Mammary epithelial cell (primary cell): ENCODE measurements at places on chromosomes 3 and 15.
A peak's percentile ranks its signal among the peaks of the same experiment; 100 is the strongest.

DNA sequence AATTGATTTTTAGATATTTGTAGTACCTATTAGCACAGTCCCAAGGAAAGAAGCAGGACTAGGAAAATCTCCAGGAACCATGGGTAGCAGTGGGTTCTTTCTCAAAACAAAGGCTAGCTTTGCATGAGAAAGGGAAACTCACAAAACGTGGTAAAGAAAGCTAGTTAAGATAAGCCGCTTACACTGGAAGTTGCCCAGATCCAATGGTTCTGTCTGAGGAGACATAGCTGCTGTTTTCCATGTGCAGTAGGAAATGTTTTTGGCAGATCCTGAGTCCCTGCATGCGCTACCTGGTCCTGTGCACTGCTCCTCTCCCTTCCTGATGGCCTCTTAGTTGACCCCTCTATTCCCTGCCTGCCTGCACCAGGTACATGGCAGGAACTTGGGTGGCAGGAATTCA, 60.4 kb downstream of the TFG start:
- no peak for DNase-seq

- no peak for DNase-seq
Observed at GRCh38 chr3:141382571-141382970, 14.3 kb downstream of the ZBTB38 start.

- no peak for DNase-seq
Observed at GRCh38 chr15:94722024-94722636, 490.8 kb downstream of the MCTP2 start.

- peak; percentile 86 for DNase-seq
Observed at GRCh38 chr3:71657831-71658530, 67.2 kb downstream of the EIF4E3 start.

- no peak for DNase-seq
Observed at GRCh38 chr3:195065142-195065863, 205.7 kb downstream of the XXYLT1 start.

DNA sequence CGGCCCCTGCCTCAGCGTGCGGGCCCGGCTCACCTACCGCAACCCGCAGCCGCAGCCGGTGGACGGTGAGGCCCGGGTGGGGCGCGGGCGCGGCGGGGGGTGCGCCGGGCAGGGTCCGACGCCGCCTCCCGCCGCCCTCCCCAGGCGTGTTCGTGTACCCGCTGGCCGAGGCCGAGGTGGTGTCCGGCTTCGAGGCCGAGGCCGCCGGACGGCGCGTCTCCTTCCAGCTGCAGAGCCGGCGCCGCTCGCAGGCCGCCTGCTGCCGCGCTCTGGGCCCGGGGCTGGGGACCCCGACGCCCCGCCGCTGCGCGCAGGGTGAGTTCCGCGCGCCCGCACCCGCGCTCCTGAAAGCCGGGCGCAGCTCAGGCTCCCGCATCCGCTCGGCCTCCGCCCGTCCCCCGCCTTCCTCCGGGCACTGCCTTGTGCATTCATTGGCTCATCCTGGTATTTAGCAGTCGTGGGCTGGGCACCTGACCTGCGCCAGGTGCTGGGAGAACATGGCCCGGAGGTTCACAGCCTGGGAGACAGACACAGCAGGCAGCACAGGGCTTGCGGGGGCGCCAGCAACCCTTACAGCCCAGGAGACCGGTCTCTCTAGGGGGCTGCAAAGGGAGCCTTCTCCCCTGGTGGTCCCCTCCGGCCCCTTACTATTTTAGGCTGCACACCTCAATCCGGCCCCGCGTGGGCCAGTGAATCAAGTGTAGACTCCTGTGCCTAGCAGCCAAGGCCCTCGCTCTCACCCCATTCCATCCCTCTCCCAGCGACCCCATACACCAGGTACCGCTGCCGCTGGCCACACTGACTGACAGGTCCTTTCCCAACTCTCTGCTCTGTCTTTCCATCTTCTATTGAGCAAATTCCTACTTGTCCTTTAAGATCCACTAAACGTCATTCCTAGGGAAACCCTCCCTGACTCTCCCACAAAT, 1.5 kb downstream of the VWA5B2 start:
- peak; percentile 44 for DNase-seq

DNA sequence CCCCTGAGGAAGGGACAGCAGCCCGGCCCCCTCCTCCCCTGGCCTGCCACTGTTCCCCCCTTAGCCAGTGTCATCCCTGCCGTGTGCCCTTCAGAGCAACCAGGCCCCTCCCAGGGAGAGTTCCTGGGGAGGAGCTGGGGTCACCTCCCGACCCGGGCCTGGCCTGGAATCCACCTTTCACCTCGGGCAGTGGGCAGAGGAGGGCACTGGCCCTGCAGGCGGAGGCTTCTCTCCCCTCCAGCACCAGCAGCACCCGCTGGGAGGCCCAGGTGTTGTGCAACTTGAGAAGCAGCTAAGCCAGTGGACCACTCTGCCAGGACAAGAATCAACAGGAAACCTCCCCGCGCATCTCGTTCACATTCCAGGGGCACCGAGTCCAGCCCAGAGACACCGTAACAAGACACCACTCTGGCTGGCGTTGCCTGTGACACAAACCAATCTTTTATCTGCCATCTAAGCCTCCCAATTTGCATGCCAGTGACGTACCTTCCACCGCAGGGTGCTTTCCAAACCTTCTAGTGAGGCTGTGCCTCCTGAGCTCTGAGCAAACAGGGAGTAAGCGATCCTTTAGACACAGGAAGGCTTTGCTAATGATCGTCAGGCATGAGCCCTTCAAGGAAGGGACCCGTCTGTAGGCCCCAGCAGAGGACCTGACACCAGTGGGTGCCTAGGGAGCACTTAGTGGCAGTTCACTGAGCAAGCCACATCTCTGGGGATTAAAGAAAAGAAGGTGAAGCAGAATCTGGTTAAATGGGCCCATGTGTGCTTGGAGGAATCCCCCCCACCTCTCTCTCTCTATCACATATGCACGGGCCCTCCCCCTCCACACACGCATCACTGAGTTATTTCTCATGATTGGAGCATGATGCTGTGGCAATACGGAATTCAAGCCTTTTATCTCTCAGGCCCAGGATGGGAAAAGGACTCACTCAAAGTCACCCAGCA, 98.9 kb upstream of the TLE3 start:
- DNase-seq, result peak; percentile 100

DNA sequence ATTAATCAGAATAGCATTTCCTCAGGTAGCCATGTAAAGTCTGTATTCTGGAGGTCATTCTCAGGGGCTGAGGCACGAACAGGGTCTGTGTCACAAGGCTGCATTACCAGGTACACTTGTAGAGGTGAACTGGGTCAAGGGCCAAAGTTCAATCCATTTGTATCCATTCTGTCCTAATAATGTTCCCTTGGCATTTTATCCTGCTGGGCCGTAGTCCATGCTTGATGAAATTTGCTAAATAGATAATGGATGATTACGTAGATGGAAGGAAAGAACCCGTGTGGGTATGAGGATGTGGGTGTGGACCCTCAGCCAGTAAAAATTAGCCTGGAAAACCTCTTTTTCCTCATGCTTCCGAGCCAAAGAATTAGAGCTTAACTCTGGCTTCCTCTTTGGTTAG, 785.9 kb downstream of the GRM7 start:
- no peak for DNase-seq

- DNase-seq, result no peak
Observed at GRCh38 chr3:10957976-10958749, 34.4 kb upstream of the SLC6A1 start.

- DNase-seq, result no peak
Observed at GRCh38 chr15:90221246-90221900, 12.4 kb downstream of the CIB1 start.

DNA sequence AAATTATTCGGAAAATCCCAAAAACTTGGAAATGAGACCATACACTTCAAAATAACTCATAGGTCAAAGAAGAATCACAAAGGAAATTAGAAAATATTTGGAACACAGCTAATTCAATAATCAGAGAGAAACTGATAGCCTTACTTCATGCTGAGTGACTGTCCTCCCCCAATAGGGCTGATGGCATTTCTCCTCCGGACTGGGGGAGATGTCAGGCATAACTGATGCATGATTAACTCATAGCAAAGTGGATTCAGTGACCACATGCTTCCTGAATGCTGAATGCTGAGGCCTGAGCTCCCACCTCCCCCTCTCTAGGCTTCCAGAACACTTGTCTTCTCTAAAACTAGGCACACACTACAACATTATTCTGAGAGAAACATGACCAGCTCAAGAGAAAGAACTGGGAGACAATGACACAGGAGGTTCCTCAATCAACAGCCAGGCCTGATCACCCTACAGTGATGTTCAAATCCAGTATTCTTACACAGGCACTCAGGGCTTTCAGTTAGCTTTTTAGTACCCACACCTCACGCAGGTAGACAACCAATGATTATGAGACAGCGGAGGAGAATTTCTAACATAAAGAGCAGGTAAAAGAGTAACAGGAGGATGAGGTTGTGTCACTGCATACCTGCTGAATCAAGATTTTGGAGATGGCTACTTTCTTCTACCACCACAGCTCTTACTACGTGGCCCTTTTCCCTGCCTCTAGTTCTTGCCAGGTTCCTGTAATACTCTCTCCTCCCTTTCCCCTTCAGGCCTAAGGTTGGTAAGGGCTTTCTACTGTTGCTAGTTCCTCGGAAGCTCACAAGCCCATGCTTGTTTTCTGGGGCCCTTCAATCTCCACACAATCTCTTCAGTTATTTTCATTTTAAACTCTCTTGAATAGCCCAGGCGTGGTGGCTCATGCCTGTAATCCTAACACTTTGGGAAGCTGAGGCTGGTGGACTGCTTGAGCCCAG, 96.1 kb downstream of the FMN1 start:
- peak; percentile 74 for DNase-seq
